G401 (cell line): ENCODE measurements at places on chromosomes 7 and 10. TPM values are rescaled to one million over a fixed set of nuclear protein-coding genes. Genes with fewer than 3 reads are reported as not detected.

The PNLIPRP1 gene
- total RNA-seq, result not detected in 2 replicates

The GIMAP6 gene
- not detected in 2 replicates for total RNA-seq

DNA sequence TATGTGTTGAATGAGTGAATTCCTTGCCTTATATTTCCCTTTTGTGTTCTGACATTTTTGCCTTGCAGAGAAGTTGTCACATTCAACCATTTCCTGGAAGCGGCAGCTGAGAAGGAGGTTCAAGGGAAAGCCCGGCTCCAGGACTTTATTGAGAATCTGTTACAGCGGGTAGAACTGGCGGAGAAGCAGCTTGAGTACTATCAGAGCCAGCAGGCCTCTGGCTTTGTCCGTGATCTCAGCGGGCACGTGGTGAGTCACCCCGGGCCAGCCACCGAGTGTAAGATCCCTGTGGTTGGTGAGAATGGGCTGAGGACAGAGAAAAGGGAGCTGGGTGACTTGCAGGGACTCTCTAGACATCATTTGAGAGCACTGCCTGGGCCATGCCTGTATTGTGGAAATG, 14.2 kb downstream of the ZNF365 start:
- DNase-seq, result no peak

DNA sequence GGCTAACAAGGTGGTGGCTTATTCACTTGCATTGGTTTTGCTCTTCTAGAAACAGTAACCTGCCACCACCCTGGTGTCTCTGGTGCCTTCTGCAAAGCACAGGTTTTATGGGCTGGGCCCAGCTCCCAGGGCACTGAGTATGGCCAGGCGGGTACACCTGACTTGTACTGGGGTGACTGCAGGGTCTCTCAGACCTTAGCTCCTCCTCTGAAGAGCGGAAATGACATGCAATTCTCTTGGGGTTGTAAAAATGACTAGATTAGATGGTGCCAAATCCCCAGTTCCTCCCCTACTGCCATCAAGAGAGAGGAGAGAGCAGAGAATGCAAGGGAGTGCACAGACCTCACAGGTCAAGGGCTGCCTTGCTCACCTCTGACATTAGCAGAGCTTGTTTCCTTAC, 14.7 kb downstream of the ESYT2 start:
- no peak for DNase-seq

DNA sequence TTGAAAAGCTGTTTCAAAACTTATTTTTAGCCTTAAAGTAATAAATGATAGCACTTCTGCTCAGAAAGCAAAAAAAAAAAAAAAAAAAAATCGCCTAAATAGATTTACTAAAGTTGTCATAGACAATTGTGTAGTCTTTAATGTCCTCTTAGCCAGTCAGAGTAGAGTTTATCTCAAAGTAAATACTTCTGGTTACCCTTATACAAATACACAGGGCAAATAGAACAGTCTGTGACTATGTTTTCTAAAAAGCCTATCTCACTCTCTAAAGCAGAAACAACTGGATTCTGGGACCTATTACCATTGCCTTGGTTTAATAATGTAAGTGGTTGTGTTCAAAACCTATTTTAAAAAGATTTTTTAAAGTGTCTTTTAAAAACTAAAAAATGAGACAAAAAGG, 156.2 kb upstream of the THSD7A start:
- no peak for DNase-seq

The TRPV5 gene
- not detected in 2 replicates for total RNA-seq

The NRCAM gene
- 1.0 TPM in 1 of 2 replicates, not detected in the other for total RNA-seq

DNA sequence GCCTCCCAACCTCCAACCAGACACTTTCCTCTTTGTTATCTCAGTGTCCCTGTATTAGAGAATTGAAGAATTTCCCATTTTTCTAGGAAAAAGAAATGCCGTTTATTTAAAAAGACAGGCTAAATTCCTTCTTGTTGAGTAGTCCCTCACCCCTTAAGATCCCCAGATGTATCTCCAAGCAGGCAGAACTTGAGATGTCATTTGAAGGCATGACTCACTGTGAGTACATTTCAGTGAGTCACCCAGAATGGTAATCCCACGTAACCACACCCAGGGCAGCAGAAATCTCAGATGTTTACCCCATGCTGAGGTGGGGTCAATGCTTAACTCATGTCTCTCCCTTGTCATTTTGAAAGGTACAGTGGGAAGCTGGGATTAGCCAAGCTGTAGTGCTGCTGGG, 4.4 kb downstream of the ZNF655 start:
- DNase-seq, result no peak

The SLC26A3 gene
- total RNA-seq, result not detected in 2 replicates

The IFIT1B gene
- total RNA-seq, result not detected in 2 replicates

DNA sequence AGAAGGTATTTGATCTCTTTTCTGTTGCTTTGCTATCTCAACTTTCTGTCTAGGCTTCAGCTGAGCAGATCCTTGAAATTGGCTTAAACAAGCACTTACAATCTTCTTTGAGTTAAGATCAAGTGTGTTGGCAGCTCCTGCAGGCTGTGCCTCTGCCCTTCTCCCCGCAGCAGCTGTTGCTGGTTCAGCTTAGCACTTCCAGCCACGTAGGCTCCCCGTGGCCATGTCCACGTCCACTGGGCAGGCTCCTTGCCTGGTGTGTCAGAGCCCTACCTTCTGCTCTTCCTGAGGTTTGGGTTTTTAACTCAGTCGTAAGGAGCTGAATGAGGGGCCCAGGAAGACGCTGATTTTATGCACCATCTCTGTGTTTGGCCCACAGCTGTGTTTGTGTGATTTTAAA, 47.2 kb downstream of the CAMK1D start:
- no peak for DNase-seq

DNA sequence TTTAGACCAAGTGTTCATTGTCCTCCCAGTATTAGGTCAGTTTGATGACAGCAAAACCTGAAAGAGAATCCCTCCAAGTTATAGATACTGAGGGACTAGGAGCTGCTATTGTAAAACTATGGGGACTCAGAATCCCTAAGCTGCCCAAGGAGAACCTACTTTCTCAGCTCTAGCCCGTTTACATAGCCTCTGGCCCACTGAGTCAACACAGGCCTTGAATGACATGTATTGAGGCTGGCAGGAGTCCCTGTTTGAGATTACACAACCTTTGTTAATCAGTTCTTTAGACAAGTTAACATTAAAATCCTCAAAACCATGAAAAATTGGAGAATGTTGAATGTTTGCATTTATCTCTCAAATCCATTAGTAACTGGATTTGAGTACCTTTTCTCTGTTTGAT, 1079.0 kb downstream of the KCNMA1 start:
- no peak for DNase-seq

DNA sequence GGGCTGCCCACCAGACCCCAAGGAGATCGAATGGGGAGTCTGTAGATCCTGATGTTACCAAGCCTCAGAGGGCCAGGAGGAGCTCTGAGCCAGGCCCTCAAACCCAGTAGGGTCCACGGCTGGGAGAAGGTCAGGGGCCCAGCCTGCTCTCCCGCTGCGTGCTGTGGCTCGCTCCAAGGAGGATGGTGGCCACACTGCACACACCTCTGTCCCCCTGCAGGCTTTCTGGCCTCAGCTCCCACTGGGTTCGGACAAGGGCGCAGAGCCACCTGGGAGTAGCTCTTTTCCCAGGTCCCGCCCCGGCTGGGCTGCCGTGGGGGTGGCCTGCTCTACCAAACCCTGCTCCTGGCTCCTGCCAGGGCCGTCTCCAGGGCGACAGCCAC, 175.8 kb downstream of the ZNF248 start:
- DNase-seq, result no peak

- no peak for DNase-seq
These were observed 25.3 kb upstream of the FOXL3 start for GRCh38 chr7:264541-265191.

The CUTC gene
- 6.6 and 17.0 TPM in 2 replicates for total RNA-seq

The SLC26A5 gene
- total RNA-seq, result not detected in 2 replicates

The OGDHL gene
- total RNA-seq, result 7.6 and 12.8 TPM in 2 replicates

DNA sequence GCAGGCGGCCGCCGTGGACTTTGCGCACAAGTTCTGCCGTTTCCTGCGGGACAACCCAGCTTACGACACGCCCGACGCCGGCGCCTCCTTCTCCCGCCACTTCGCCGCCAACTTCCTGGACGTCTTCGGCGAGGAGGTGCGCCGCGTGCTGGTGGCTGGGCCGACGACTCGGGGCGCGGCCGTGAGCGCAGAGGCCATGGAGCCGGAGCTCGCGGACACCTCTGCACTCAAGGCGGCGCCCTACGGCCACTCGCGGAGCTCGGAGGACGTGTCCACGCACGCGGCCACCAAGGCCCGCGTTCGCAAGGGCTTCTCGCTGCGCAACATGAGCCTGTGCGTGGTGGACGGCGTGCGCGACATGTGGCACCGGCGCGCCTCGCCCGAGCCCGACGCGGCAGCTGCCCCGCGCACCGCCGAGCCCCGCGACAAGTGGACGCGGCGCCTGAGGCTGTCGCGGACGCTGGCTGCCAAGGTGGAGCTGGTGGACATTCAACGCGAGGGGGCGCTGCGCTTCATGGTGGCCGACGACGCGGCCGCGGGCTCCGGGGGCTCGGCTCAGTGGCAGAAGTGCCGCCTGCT, 14.1 kb downstream of the SH2B2 start:
- DNase-seq, result no peak

- DNase-seq, result no peak
These were observed 79.8 kb upstream of the PDE1C start for GRCh38 chr7:32150039-32150438.

GRCh38 chr10:20117471-20117870, 301.2 kb downstream of the PLXDC2 start:
- no peak for DNase-seq
